Stimulated activated CD4-positive, alpha-beta T cell treated with anti-CD3 and anti-CD28 coated beads, Interleukin-12 subunit alpha, Interleukin-12 subunit beta, amount 100 ng/mL, for 48 hours (primary cell): ENCODE measurements at places on chromosomes 11 and 22.

DNA sequence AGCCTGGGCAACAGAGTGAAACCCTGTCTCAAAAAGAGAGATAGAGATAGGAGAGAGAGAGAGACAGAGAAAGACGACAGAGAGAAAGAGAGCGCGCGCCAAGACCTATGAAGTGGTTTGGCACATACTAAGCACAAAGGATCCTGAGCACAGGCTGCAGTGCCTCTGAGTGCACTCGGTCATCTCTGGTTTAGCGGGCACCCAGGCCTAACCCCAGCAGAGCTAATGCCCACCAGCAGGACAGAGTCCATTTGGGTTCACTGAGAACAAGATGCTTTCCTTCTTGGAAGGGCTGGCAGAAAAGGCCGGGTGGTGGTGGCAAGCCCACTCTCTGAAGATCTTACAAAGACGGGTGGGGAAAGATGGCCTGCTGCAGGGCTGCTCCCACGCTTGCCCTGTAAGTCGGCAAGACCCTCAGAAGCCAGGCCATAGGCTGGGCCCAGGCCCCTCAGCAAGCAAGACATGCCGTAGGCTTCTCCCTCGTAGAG lies 3.3 kb downstream of the SCARF2 start:
- DNase-seq: no peak

GRCh38 chr11:134349109-134349801 lies 17.5 kb downstream of the GLB1L2 start:
- DNase-seq: no peak

DNA sequence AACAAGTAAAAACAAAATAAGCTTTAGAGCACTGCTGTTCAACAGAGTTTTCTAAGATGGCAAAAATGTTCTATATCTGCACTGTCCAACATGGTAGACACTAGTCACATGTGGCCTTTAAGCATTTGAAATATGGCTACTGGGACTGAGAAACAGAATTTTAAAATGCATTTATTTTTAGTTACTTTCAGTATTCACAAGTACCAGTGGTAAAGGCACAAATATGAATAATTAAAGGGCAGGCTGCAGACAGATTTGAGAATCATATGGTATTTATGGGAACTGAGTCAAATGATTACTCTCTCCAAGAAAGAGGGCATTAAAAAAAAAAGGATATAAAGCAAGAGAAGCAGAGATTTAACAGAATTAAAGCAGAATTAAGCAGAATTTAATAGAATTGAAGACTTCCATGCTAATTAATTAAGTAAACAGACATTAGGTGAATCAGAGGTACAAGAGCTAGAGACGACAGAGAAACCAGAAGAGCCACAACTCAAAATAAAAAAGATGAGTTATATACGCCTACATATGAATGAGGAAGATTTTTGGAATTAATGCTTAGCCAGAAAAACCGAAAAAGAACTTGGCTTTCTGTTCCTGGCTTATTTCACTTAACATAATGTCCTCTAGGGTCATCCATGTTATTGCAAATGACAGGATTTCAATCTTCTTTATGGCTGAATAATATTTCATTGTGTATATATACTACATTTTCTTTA lies 160.4 kb downstream of the ATG16L2 start:
- DNase-seq: no peak

GRCh38 chr11:6646071-6646470 lies 9.5 kb downstream of the DCHS1 start:
- no peak for DNase-seq

- DNase-seq: no peak
These were observed 5.6 kb downstream of the DDX6 start for GRCh38 chr11:118785362-118785761.

DNA sequence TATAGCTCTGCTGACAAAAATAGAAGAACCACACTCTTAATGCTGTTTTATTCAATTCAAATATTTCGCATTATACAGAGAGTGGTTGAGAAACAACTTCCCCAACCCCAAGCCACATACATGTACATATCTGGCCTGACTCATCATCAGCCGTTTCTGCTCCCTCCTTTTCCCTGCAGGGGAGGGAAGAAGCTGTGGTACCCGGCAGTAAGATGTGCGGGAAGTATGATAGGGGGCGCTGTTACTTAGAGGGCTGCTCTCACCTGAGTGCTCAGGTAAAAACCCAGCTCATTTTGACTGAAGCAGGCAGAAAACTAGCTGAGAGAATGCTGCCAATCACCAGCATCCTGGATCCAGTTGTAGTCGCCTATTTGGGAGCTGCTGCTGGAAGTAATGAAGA lies 85.5 kb downstream of the NELL1 start:
- no peak for DNase-seq

- no peak for DNase-seq
These were observed 33.4 kb downstream of the PPARA start for GRCh38 chr22:46183733-46184132.

GRCh38 chr11:12150831-12151382 lies 40.5 kb downstream of the MICAL2 start:
- peak; percentile 64 for DNase-seq

DNA sequence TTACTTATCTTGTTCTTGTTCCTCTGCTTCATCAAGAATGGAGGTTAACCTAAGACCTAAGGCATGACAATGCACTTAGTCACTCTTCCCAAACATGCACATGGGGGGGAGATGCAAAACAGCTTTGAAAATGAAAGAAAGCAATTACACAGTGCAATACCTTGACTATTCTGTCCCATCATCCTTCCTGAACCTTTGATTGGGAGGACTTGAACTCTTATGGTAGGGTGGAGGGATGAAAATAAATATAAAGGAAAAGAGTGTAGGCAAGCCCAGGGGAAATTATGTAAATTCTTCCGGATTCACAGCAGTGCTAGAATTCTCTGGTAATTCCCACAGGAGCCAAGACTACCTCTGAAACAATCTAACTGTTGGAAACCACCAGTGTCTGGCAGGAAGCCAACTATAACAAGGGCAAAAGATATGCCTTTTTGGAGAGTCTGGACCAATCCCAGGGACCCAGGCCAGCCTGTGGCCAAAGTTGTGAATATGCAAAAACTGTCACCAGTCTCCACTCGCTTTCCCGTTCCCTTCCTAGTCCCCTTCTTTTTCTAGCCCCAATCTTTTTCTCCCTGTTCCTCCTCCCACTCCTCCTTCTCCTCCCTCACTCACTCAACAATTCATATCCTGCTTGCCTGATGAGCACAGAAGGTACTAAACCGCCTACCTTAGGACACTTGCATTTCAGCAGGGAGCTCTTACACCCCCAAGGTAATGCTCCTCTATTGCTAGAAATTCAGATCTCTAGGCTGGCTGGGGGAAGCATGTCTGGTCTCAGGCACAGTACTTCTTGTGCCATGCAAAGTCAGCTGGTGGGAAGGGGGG lies 2.5 kb upstream of the RCN1 start:
- peak; percentile 16 for DNase-seq

GRCh38 chr11:612201-612960 lies 3.4 kb downstream of the IRF7 start:
- DNase-seq: no peak

DNA sequence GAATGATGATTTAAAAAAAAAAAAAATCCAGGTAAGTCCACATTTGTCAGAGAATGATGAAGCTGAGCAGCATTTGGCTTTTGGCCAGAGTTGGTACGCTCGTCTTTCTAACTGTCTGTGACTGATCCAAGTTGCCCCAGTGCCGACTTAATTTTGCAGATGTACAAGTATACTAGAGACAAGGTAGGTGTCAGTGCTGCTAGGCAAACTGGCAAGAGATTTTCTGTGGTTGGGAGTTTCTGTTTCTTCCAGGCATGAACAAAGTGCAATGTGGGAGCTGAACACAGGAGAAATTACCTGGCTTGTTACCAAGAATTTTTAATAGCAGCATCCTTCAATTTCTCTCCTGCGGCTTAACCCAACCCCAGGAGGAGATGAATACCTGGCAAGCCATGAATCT lies 307.7 kb downstream of the BUD13 start:
- no peak for DNase-seq

GRCh38 chr22:44890416-44891292 lies 119.2 kb downstream of the PHF21B start:
- DNase-seq: no peak

DNA sequence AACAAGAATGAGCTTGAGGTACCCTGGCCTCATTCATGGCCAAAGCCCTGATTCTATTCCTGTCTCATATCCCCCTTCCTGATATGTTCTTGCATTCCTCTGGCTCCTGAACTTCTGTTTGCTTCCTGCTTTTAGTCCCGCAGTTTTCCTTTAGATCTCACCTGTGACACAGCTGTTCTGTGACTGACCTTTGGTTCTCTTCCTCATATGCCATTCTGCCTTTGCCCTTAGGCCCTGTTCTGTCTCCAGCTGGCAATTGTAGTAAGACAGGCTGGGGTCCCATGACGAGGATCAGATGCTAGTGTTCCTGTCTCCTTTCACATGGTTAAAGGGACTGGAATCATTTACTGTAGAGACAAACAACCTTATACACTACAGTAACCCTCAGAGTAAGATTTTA lies 59.0 kb upstream of the PDE3B start:
- no peak for DNase-seq
